Fibroblast of lung (primary cell): ENCODE measurements at places on chromosomes 7 and 10. TPM values are rescaled to one million over a fixed set of nuclear protein-coding genes. Genes with fewer than 3 reads are reported as not detected.

The ACSM6 gene
- polyA plus RNA-seq = not detected in 2 replicates

The OIT3 gene
- polyA plus RNA-seq = 0.02 TPM in 1 of 2 replicates, not detected in the other

The IKZF1 gene
- polyA plus RNA-seq = 0.01 TPM in 1 of 2 replicates, not detected in the other

The CLRN3 gene
- not detected in 2 replicates for polyA plus RNA-seq

The SPDYE9 gene
- polyA plus RNA-seq = not detected in 2 replicates

The AKR1C4 gene
- polyA plus RNA-seq = not detected in 2 replicates

The NPC1L1 gene
- polyA plus RNA-seq = 0.05 and 0.09 TPM in 2 replicates

The THSD7A gene
- polyA plus RNA-seq = 0.02 and 0.06 TPM in 2 replicates

The NPFFR1 gene
- polyA plus RNA-seq = not detected in 2 replicates

The MOGAT3 gene
- polyA plus RNA-seq = not detected in 2 replicates

The RET gene
- 0.08 and 0.28 TPM in 2 replicates for polyA plus RNA-seq

The FGFR2 gene
- 0.05 and 0.10 TPM in 2 replicates for polyA plus RNA-seq

The HOXA1 gene
- 0.58 and 0.83 TPM in 2 replicates for polyA plus RNA-seq
